Left cardiac atrium (tissue), 4 donors: ENCODE measurements at places on chromosomes 2 and 18. TPM values are rescaled to one million over a fixed set of nuclear protein-coding genes. Genes with fewer than 3 reads are reported as not detected.

The FIGN gene
- 7.3 TPM for total RNA-seq

GRCh38 chr2:23745726-23746105 is 181.2 kb downstream of the ATAD2B start:
- DNase-seq, result no peak

GRCh38 chr2:118643294-118643693 is 204.2 kb downstream of the EN1 start:
- DNase-seq, result no peak

- DNase-seq, result no peak
Observed at GRCh38 chr18:80068571-80069272, 34.5 kb downstream of the RBFA start.

- DNase-seq, result no peak
Observed at GRCh38 chr2:135512099-135512498, 18.9 kb downstream of the ZRANB3 start.

GRCh38 chr18:13527730-13528129 is 198.6 kb downstream of the FAM210A start:
- DNase-seq, result no peak

DNA sequence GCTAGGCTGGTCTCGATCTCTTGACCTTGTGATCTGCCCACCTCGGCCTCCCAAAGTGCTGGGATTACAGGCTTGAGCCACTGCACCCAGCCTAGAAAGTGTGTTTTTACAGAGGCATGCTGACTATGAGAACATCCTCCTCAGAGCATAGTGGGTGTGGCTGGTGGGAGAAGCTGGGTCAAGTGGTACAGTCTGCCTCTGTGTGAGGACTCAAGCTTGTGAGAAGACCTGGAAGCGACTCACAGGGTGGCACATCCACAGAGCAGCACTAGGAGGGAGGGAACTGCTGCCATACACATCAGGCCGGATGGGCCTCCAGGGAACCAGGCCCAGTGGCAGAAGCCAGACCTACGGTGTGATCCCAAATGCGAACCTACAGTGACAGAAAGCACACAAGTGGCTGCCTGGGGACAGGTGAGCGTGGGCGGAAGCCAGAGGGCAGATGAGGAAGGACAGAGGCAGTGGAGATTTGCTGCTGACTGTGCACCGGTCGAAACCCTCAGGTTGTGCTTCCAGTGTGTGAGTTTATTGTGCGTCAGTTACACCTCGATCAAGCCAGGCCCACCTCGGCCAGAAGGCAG is 8.9 kb downstream of the ARHGEF4 start:
- no peak for DNase-seq

GRCh38 chr2:219645631-219646527 is 18.4 kb downstream of the SLC4A3 start:
- peak; percentile 27 for DNase-seq
